ENCODE measurements at places on chromosomes 13 and 19.
A peak's percentile ranks its signal among the peaks of the same experiment; 100 is the strongest.

DNA sequence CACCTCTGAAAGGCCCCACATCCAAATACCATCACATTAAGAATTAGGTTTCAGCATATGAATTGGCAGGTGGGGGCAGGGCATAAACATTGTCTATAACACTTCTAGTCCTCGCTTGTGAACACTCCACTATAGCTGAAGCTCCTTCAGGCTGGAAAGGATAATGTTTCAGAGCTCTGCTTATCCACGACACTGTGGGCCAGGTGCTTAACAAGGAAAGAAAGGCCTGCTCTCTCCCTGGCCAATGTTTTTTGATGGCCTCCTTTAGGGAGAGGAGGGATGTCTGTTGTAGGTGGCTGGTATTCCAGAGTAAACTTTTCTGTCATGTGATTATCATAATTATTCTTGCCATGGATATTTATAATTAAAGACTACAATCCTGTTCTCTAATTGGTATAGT lies 86.4 kb downstream of the CCNA1 start:
- DNase-seq = no peak

- DNase-seq = no peak
These were observed 14.2 kb downstream of the ZNF274 start for GRCh38 chr19:58196901-58197616.

GRCh38 chr19:2385053-2385721 lies 25.1 kb downstream of the TMPRSS9 start:
- peak; percentile 25 for DNase-seq

DNA sequence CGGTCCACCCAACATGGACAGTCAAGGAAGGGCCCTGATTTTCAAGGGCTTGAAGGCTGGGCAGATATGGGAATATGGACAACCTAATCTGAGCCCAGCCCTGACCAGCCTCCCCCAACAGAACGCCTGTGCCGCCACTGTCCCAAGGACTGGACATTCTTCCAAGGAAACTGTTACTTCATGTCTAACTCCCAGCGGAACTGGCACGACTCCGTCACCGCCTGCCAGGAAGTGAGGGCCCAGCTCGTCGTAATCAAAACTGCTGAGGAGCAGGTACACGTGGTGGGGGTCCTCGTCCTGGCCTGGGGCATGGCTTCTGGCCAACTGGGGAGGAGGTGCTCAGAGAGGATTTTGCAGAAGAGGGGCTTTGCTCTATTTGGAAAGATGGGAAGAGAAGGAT lies 3.5 kb downstream of the CLEC4M start:
- no peak for DNase-seq

GRCh38 chr19:42427313-42427712 lies at the start of gene LIPE:
LIPE (minus strand) TSS chr19:42427388; CDS start chr19:42427149, 239 bp downstream.
- no peak for DNase-seq

GRCh38 chr13:35057858-35058257 lies 115.8 kb downstream of the NBEA start:
- no peak for DNase-seq

DNA sequence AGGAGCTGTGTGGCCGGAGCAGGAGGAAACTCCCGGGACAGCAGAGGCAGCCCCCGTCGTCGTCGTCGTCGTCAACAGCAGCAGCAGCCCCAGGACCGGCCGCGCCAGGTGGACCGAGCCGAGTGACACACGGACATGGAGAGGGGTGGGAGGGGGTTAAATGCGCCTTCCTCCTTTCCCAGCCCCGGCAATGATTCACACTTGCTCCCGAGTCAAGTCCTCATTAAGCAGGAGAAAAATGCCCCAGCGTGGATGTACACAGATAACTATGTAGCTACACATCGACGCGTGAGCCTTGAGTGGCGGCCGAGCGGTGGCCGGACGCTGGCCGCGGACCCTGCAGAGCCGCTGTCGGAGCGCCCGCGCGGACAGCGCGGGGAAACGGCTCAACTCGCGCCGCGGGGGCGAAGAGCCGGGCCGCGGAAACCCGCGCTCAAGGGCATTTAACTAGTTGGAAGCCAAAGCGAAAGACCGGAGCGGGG lies 645 bp downstream of the UBL3 start:
- peak; percentile 78 for DNase-seq

DNA sequence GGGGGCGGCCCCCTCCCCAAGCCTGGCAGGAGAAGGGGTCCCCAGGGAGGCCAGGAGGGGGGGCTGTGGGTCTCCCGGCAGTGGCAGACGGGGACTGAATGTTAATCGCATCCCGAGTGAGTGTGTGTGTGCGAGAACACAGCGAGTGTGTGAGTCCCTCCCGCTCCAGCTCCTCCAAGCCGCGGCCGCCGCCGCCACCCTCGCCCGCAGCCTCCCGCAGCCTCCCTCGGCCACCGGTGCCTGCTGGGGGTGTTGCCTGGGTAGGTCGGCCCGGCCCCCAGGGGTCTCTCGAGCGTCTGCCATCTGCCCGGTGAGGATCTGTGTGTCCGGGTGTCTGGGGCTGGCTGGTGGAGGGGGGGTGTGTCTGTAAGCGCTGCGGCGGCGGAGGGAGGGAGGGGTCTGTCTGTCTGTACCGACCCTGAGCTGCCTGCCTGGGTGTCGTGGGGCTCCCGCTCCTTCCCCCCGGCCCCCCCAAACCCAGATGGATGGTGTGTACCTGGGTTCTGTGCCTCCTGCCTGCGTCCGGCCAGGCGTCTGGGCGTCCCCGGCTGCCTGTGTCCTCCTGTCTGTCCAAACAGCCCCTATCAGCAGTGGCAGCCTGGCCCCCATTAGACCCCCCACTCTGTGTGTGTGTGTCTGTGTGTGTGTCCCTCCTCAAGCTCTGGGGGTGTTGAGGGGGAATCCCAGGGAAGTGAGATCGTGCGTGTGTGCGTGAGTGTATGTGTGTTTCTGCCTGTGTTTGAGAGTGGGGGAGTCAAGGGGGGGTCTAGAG lies at the start of gene GRIN2D:
Gene GRIN2D (plus strand): TSS at position 110 of the 772 bp plus-strand sequence. CDS start 4,725 bp downstream, outside the sequence.
- peak; percentile 71 for DNase-seq

DNA sequence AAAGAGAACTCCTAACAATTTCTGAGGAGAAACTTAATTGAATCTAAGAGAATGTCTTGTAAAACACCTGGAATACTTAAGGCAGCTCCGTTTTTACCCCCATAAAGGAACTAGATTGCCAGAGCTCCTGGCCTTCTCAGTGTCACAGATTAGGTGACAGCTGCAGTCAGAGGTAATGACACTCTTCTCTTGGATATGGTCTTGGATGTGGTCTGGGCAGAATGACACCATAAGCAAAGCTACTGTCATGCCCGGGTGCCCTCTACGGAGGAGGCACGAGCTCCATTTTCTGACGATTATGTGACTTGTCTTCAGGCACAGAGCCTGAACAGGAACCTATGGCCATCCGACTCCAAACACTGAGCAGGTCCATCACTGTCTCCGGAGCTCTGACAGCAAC lies 46.7 kb downstream of the STK24 start:
- no peak for DNase-seq

DNA sequence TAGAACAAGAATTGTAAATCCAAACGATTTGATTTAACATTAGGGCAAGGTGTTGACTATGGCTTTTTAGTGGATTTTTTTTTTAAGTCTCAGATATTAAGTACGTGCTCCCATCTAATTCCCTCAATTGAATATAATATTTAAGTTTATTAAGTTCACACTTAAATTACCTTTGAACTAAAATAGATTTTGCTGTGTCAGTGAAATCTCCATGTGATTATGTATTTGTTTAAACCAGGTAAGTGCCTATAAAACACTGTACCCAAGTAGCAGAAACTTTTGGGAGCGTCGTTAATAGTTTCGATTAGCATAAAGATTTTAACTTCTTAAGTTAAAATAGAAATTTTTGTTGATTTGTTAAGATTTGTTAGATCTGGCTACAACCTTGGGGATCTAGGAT lies 1.6 kb downstream of the CLN5 start:
- no peak for DNase-seq

GRCh38 chr13:33230178-33230881 lies 55.2 kb downstream of the STARD13 start:
- no peak for DNase-seq

GRCh38 chr13:111020546-111020945 lies 94.6 kb upstream of the ARHGEF7 start:
- no peak for DNase-seq

GRCh38 chr19:34976611-34977010 lies 12.6 kb upstream of the ZNF792 start:
- DNase-seq = no peak

DNA sequence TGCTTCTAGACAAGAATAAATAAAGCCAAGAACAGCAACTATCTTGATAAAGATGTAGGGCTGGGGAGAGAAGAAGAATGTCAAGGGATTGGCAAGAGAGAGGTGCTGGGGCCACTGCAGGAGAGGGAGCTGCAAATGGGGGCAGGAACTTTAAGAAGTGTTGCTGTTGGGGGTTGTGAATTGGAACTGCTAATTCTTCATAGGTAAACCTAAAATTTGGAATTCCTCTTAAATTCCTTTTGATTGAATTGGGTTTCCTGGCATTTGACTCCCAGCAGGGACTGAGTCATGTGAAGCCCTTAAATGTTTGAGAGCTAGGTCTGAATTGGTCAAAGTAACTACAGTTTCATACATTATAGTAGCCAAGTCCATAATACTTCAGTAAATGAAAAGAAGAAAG lies 305.6 kb upstream of the TMTC4 start:
- no peak for DNase-seq

GRCh38 chr13:23680845-23681669 lies 110.8 kb downstream of the TNFRSF19 start:
- no peak for DNase-seq

DNA sequence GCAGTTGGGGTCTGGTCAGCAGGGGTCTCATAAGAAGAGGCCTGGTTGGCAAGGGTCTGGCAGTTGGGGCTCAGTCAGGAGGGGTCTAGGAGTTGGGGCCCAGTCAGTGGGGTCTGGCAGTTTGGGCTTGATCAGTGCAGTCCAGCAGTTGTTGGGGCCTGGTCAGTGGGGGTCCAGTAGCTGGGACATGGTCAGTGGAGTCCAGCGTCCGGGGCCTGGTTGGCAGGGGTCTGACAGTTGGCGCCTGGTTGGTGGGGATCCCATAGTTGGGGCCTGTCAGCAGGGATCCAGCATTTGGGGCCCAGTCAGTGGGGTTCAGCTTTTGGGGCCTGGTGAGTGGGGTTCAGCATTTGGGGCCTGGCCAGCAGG lies 60.5 kb upstream of the TPM4 start:
- peak; percentile 11 for DNase-seq

DNA sequence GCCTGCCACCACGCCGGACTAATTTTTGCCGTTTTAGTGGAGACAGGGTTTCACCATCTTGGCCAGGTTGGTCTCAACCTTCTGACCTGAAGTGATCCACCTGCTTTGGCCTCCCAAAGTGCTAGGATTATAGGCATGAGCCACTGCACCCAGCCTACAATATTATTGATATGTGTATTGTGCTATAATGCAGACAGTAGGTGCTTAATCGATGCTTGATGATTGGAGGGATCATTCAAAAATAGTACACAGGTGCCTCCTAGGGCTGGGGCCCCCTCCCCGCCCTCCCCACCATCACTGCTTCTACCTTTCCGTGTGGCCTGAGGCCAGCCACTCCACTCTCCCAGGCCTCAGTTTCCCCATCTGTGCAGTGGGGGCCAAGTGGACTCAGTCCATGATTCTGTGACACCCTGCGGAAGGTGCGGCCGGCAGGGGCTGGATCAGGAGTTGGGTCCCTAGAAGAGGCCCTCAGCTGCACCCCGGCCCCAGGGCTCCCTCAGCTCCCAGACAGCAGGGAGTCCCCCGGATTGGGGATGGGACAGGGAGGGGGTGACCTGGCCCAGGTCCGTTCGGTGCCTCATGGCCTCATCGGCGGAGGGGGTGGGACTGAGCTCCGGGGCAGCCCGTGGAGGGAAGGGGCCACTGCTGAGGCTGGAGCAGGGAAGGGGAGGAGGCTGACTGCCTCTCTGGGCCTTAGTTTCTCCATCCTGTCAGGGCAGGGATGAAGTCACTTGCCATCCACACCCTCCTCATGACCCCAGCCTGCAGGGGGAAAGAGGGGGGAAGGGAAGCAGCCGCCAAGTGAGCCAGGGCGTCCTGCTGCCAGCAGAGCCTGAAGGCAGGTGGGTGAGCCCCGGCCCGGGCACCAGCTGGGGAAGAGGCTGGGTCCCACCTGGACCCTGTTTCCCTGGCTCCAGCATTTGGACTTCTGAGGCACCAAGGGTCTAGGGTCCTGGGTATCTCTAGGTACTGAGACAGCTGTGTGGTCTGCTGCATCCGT lies 1.2 kb downstream of the ADAMTSL5 start:
- DNase-seq = no peak

- peak; percentile 77 for DNase-seq
These were observed 12.4 kb downstream of the PRKD2 start for GRCh38 chr19:46704379-46705076.

- DNase-seq = no peak
These were observed 87.6 kb downstream of the HSPH1 start for GRCh38 chr13:31073859-31074718.

GRCh38 chr19:1811942-1812425 lies at the start of gene ATP8B3:
ATP8B3 (minus strand) TSS chr19:1812276; CDS start chr19:1811736, 540 bp downstream.
- DNase-seq = no peak

DNA sequence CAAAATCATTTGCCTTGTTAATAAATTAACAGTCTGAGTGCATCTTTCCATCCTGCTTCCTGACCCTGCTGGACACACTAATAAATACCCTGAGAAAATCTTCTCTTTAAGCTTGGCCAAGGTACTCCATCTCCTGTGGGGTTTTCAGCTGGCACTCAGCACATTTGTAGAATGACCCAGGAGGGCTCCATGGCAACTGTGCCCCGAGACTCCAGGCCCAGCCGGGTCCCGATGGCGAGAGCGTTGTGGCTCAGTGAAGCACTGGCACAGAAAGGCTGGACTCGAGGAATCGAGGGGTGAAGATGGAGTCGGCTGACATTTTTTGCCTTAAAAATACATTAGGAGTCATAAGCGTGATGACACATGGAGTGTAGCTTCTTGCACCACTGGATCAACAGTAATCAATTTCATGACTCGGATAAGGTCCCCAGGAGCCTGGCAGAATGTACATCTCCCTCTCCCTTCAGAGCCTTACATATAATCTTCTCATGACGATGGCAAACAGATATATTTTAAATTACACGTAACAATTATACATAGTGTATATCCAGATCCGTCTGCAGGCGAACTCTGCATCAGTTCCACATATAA lies 85.4 kb downstream of the SLC7A1 start:
- DNase-seq = no peak

DNA sequence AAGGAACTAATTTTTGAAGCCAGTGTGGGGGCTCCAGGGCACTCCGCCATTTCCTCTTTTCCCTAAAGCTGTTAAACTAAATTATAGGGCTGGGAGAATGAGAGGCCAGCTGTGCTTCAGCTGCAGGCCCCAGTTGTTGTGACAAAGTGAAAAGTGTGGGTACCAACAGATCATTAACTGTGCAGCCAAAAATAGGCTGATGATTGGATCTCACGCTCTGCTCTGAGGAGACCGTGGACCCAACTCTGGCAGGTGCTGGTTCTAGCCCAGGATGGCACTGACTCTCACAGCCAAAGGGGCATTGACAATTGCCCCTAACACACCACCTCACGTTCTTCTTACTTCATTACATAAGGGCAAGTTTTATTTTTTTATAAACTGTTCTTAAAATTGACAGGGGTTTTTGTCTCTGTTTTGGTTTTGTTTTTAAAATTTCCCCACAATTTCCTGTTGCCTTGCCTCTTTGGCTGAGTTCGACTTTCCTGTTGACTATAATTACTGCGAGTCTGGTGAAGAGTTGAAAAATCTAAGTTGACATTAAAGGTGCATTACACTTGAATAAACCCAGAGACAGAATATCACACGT lies 391.0 kb downstream of the FGF9 start:
- DNase-seq = no peak

- DNase-seq = no peak
These were observed 113.9 kb downstream of the LRCH1 start for GRCh38 chr13:46666727-46667456.

GRCh38 chr19:661427-662196 lies 1.4 kb downstream of the RNF126 start:
- DNase-seq = no peak

Measured in femur (tissue), 1 donor.